NCI-H1105 (cell line): ENCODE measurements at places on chromosomes 5 and 9.

- no peak for DNase-seq
These were observed 14.3 kb downstream of the DIPK1B start for GRCh38 chr9:136726631-136727191.

- no peak for DNase-seq
These were observed 3.6 kb upstream of the SLC1A3 start for GRCh38 chr5:36602704-36603321.

- no peak for DNase-seq
These were observed 29.5 kb downstream of the CAAP1 start for GRCh38 chr9:26863074-26863473.

DNA sequence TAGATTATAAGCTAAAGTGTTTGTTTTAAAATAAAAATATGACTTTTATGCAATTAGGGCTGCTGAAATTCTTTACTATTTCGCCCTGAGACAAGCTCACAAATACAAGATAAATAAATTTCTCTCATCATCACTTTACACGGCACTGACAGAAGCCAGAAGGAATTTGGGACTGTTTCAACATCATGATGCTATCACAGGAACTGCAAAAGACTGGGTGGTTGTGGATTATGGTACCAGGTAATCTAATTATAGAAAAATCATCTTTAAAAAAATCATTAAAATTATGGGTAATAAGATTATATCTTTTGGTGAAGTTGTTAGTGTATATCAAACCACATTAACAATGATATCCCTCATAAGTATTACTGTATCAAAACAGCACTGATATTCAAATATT is 95.0 kb downstream of the MAN2A1 start:
- DNase-seq: no peak

DNA sequence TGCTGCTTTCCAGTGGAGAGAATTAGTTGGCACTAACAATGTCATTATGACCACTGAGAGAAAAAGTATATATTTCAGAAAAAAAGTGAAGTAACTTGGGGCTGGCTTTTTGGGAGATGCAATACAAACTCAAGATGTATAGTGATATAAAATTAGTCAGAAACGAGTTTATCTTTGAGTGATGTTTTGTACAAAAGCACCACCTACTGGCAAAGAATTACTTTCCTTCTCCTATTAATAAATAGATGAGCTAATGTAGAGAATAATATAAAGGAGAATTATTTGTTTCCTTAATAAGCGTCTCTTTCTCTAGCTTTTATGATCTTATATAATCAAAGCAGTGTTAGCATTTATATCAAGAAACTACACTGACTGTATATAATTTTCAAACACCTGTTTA is 158.8 kb downstream of the MEF2C start:
- no peak for DNase-seq

GRCh38 chr5:143445776-143446175 is 42.3 kb upstream of the NR3C1 start:
- no peak for DNase-seq
